ENCODE measurements at places on chromosomes 12 and 14.

DNA sequence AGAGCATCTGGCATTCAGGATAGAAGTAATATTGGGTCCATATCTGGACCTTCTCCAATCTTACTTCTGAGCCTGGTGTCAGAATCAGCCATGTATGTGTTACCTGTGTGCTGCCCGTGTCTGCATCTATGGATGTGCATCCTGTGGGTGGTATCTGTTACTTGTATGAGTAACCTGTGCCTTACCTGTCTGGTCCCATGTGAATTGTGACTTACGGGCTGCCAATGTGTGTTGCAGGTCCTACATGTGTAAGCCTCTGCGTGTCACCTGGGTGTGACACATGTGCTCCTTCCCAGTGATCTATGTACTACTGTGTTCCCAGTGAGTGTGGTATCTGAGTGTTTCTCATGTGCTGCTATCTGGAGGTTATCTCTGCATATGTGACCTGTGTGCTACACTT lies 208.4 kb downstream of the ADGRD1 start:
- no peak for DNase-seq

- no peak for DNase-seq
These were observed 5.5 kb upstream of the HVCN1 start for GRCh38 chr12:110694330-110694901.

- DNase-seq, result no peak
These were observed 17.5 kb downstream of the RAD51B start for GRCh38 chr14:67837011-67837624.

GRCh38 chr14:47020500-47020899 lies 368.9 kb upstream of the RPL10L start:
- DNase-seq, result no peak

DNA sequence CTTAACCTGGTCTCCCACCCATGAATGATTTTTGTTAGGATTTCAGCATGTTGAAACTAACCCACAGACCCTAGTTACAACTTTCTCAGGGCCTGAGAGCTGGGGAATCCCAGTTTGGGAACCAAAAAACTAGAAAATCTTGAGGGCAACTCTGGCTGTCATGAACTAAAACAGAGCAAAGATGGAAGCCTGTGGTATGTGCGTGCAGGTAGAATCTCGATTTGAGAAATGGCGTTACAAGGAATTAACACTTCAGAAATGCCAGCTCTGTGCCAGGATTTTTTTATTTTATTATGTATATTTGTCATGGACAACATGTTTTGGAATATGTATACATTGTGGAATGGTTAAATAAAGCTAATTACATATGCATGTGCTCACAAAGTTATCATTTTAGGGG lies 36.4 kb upstream of the BCL2L14 start:
- no peak for DNase-seq

DNA sequence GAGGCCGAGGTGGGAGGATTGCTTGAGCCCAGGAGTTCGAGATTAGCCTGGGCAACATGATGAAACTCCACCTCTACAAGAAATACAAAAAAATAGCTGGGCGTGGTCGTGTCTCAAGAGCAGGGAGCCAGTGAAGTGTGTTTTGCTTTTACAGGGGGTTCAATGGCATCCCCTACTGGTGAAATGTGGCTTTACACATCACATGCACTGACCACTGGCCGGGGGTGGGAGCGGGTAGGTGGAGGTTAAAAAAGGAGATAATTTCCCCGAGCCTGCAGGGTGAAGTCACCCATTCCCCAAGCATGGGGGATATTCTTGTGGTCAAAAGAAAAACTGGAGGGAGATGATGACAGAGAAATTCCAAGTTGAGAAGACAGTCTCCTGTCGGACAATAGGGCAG lies 63.6 kb upstream of the PWP1 start:
- DNase-seq, result no peak

GRCh38 chr12:15720295-15720694 lies 68.9 kb downstream of the EPS8 start:
- no peak for DNase-seq

DNA sequence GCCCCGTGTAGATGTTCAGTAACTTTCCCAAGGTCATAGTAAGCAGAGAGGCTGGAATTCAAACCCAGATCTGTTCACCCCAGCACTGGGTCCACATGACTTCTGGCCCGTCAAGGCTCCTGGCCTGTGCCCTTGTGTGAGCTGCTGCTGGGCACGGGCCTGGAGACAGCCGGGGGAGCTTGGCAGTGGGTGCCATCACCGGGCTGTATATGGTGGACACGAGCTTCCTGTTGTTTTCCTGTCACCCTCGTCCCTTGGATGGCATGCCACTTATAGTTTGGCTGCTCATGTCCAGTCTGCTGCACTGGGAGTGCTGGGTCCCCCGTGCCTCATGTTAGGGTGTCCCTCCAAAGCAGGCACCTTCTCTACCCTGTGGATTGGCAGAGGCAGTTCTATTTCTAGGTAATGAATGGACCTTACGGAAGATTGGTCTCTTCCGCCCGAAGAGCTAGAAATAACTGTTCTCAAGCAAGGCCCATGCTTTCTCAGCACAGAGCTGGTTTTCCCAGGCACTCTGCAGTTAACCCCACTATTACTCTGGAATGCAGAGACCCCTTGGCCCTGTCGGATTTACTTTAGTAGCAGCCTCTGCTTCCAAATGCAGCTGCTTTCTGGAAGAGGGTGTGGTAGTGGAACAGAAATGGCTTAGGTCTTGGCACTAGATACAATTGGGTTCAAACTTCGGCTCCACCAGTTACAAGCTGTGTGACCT lies 44.3 kb downstream of the ELK3 start:
- DNase-seq, result no peak

DNA sequence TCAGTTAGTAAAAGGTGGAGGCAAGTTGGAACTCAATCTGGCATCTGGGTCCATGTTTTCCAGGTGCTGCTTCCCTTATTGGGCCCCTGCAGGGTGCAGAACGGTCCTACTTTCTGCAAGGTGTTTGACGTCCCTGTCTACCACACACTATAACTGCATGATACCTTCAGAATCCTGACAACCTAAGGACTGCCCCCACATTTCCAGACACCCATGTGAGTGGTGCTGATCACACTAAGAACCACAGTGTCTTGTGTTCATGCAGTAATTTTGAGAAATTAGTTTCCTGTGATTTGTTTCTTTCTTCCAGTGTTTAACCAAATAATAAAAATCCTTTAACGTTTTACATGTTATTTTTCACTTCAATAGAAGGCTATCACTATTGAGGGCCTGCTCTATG lies 121.1 kb upstream of the MDM1 start:
- DNase-seq, result no peak
